Stimulated activated CD8-positive, alpha-beta memory T cell treated with anti-CD3 and anti-CD28 coated beads, Interleukin-7, amount 100 ng/mL, for 48 hours (primary cell): ENCODE measurements at places on chromosomes 3 and 15.

DNA sequence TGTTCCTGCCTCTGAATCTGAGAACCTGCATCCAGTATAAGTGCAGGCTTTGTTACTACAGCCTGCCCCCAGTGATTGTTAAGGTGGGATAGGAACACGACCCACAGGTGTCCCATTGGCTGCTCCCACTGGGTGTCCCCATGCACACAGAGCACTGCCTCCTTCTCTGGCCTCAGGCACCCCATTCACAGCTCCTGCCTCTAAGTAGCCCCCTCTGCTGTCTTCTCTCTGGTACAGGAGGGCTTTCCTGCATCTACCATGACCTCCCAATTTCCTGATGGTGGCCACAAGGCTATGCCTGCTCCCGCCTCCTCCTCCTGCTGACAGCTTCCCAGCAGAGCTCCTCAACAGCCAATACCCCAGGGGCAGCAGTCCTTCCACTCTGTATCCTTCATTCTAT, 238.6 kb upstream of the TMC3 start:
- DNase-seq: no peak

DNA sequence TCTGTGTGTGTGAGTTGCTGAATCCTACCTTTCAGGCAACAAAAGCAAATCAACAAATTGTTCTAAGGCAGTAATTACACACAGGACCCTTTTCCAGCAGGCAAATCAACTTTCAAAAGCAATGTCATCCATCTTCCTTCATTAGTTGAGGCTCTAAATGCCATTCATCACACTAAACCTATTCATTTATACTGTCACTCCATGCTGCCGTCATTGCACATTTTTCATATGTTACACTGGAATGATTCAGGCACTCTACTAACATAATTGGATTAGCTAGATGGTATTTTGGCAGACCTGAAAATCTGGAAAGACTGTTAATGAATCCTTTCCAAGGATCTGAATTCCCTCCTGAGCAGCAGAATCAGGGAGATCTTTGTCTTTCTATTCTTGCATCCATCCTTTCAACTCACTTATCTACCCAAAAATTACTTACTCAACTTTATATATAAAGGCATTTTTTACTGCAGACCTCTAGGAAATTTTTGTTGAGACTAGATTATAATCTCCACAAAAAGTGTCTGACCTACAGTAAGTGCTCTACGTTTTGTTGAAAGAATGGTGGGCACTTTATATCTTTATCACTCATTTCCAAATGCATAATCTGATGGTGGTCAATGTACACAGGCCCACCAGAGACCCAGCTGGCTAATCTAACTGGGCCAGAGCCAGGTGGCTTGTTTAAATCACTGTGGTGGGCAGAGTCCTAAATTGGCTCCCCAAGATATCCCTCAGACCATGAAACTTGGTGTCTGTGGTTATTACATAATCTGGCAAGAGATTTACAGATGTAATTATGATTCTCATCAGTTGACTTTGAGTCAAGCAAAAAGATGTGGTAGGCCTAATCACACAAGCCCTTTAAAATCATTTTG, 25.0 kb downstream of the MIX23 start:
- DNase-seq: no peak

DNA sequence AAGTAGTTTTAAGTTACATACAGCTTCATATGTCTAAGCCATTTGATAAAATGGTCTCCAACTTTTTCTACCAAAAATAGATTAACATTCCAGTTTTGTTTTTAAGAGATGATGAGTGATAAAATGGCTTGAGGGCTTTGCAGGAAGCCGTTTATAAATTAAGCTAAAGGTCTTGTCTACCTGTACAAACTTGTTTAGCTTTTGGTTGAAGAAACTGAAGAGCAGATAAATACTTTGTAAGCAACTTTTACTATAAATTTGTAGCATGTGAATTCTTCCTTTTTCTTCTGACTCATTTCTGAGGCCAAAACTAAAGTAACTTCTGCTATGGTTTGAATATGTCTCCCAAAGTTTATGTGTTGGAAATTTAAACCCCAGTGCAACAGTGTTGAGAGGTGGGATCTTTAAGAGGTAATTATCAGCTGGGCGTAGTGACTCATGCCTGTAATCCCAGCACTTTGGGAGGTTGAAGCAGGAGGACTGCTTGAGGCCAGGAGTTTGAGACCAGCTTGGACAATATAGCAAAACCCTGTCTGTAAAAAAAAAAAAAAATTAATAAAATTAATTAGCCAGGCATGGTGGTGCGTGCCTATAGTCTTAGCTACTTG, 8.2 kb upstream of the NEDD4 start:
- no peak for DNase-seq

DNA sequence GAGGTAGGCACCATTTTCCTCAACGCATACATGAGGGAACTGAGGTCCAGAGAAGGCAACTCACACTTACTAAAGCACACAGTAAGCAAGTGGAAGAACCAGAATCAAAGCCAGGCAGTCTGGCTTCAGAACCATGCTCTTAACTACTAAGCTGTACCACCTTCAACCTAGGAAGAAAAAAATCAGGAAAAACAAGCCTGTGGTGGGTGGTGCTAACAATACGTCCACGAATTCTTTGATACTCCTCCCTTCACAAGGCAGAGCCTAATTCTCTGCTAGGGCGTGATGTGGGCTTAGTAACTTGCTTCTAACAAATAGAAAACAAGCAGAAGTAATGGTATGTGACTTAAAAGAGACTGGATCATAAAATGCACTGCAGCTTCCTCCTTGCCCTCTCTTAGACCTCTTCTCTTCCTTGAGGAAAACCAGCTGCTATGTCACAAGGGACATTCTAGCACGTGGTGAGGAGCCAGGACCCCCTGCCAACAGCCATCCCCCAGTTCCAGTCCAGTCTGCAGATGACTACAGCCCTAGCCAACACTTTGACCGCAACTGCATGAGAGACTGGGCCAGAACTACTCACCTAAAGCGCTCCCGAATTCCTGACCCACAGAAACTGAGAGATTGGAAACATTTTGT, 36.9 kb downstream of the HACD2 start:
- no peak for DNase-seq

DNA sequence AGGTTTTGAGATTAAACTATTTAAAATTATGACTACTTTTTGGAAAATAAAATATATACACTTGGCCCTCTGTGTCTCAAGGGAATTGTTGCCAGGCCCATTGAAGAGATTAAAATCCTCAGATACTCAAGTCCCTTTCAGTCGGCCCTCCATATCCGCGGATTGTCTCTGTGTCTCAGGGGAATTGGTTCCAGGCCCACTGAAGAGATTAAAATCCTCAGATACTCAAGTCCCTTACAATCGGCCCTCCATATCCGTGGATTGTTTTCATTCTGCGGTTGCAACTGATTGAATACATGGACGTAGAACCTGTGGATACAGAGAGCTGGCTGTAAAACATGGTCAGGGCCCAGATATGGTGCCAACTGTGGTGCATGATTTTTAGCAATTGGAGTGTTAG, 15.7 kb upstream of the LRCH3 start:
- DNase-seq: no peak

DNA sequence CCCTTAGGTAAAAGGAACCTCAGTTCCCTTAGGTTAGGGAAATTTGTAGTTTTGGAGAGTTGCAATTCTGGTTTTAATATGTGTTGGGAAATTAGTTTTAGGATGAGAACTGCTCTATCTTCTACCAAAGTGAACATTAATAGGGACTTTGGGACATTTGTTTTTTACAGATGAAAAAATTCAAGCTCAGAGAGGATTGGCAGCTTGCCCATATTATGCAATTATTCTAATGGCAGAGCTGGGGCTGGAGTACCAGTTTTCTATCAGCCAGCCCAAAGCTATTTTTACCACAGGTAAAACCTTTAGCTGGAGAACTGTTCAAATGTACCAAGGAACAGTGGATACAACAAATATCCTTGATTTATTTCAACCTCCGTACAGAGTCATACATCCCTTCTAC, 127.0 kb downstream of the CPNE4 start:
- DNase-seq: no peak

DNA sequence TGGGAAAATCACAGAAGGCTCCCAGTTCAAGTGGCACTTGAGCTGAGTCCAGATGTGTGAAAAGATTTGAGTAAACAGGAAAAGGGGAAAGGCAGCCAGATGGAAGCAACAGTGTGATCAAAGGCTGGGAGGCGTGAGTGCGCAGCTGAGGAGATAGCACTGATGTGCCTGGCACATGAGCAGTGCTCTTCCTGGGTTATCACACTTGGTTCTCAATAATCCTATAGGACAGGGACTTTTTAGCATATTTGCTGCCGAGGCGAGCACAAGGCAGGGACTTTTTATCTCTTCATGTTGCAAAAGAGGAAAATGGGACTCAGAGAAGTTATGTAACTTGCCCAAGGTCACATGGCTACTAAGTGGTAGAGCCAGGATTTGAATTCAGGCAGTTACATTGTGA, 39.6 kb downstream of the CORO2B start:
- no peak for DNase-seq

DNA sequence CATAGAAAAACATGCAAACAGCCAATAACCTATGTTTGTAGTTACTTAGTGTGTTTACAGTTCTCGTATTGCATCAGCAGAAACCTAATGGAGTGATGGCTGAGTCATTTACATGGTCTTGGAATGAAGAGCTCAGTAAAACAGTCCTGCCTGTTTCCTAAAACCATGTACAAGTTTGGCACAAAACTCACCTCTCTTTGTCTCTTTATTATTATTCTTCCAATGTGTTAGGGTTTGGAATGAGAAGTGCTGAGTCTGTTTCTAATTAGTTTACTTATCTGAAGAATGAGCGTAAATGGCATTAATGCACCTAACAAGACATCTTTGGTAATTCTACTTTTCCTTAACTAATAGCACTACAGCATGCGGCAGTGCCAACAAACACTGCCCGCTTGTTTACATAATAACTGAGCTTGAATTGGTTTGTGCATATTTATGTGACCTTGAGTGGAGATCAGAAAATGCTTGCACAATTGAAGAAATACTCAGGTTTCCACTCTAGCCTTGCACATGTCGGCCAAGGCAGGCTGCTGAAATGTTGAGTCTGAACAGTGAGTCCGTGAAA, 385.4 kb upstream of the SEMA6D start:
- DNase-seq: no peak

GRCh38 chr15:36332301-36332700, 247.1 kb upstream of the CDIN1 start:
- DNase-seq: no peak

GRCh38 chr3:172189213-172189612, 149.8 kb downstream of the FNDC3B start:
- no peak for DNase-seq

GRCh38 chr3:193554811-193555210, at the start of gene ATP13A4:
ATP13A4 (minus strand) TSS chr3:193554895; CDS start chr3:193554799, 96 bp downstream.
- DNase-seq: no peak

- no peak for DNase-seq
Observed at GRCh38 chr3:65833761-65834505, 204.8 kb downstream of the MAGI1 start.

GRCh38 chr3:63931290-63931689, 19.1 kb upstream of the SCAANT1 start:
- no peak for DNase-seq

DNA sequence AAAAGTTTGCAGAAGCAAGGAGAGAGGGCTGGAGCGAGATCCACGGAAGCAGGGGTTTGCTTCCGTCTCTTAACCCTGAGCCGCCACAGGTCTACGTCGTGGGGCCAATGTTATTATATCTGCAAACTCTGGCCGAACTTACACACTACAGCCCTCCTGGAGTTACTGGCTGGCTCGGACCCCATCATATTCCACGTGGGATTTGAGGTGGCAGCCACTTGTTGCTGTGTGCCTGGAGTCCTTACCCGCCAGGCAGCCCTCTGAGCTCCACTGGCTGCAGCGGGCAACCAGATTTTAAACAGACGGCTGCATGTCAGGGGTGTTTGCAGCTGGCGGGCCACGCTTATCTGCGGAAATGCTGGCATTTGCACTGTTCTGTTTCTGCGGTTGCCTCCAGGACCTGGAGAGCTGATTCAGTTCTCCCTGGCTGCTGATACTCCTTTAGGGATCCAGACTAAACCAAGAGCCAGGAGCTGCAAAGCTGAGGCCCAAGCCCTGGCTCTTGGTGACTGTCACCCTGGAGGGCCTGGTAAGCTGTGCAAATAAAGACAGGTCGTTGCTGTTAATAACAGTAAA, 34.7 kb downstream of the TM2D3 start:
- DNase-seq: no peak

DNA sequence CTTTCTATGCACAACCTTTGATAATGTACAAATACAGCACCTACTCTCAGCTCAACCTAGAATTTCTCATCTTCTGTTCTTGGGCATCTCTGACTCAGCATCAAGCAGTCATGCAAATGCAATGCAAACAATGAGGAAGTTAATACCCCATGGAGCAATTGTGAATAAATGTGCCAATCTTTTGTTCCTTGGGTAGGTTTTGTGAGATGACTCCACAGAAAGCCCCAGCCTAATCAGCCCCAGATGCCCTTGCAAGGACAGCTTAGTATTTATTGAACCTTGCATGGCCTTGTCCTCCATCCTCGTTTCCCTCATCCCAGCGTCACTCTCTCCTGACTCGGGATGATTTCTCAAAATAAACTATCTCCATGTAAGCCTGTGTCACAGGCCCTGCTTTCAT, 494.7 kb upstream of the NECTIN3 start:
- DNase-seq: no peak

- no peak for DNase-seq
Observed at GRCh38 chr3:16174389-16174788, at the start of gene GALNT15. GALNT15 (plus strand) TSS chr3:16174680; CDS start chr3:16175152, 472 bp downstream.

GRCh38 chr15:73921254-73921925, 4.9 kb upstream of the LOXL1 start:
- peak; percentile 5 for DNase-seq

DNA sequence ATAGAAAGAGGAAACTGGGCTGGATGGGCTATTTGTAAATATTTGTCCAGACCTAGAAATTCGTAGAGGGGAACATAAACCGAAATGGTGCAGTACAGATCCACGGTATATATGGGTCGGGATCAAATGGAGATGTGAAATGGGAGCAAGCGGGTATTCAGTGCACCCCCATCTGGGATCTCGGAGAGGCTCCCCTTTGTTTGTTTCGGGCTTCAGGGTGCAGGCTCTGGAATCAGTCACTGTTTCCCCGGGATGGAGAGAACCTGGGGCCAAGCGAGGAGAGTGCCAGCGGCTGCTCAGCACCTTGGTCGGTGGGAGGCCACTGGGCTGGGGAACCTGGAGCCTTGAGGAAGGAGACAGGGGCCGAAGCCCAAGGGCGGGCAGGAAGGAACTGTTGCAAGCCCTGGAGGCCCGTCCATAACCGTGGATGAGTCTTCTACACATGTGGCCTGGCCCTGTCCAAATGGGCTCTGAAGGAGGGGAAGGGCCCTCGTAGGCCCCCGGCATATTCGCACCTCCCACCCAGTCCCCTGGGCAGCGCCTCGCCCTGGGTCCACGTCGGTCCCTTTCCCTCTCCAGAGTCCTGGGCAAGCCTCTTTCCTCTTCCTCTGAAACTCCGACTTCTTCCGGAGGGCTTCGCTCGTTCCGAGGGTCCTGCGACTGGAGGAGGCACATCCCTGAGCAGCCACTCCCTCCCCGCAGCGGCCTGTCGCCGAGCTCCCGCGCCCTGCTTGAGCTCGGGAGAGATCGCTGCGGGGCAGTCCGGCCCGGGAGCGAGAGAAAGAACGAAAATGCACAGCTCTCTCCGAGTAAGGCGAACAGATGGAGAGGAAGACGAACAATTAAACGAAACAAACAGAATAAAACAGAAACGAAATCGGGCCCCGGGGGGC, 3.0 kb downstream of the ISL2 start:
- no peak for DNase-seq
